Fibroblast of lung (primary cell): ENCODE measurements at places on chromosomes 6 and 20. TPM values are rescaled to one million over a fixed set of nuclear protein-coding genes. Genes with fewer than 3 reads are reported as not detected.

DNA sequence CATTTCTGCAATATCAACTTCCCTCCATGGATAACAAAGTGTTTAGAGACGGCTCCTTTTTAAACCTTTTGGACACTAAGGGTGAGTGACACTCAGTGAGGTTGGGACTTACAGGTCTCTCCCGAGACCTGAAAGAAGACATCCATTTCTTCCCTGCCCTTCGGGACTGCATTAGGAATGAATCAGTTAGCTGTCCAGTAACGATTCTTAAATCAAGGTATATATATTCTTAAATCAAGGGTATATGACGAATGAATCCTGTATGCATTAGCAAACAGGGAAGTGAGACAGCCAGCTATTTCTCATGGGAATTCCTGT, 52.9 kb downstream of the EDN1 start:
- H3K4me1 ChIP-seq, result no peaks in the 10 kb centered on the region
- H3K27ac ChIP-seq, result no peak overlapping the region
- no peaks in the 10 kb centered on the region for H3K27me3 ChIP-seq
- no peak for DNase-seq
- H3K36me3 ChIP-seq, result no peaks in the 10 kb centered on the region

ZNF217 gene
- total RNA-seq, result 13.4 and 22.0 TPM in 2 replicates

BPIFB4 gene
- total RNA-seq, result not detected in 2 replicates

EEF1A2 gene
- total RNA-seq, result 1.7 and 2.6 TPM in 2 replicates

CENPQ gene
- 4.6 and 5.3 TPM in 2 replicates for total RNA-seq

MEP1A gene
- not detected in 2 replicates for total RNA-seq

SH3BGRL2 gene
- total RNA-seq, result 3.3 and 4.3 TPM in 2 replicates

DNA sequence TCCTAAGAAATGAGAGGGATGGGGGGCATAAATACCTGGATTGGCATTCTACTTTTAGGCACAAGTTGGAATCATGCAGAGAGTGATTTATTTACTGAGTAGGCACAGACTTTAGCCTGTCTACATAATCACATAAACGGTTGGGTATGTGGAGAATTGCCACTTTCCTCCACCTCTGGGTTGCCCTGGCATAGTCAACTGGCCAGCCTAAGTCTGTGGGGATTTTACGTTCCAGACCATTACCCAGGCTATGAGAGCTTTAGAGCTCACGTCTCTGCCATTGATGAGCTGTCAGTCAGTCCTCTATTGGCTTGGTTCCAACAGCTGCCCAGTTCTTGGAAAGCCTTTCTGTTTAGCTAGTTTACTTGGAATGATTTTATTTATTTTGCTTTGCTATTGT, 5.0 kb upstream of the BHLHE23 start:
- H3K27ac ChIP-seq, result no peak overlapping the region
- no peaks in the 10 kb centered on the region for H3K36me3 ChIP-seq
- peaks cover 60% of the 10 kb centered on the region for H3K27me3 ChIP-seq
- no peak for DNase-seq

TBX18 gene
- 0.33 and 0.77 TPM in 2 replicates for total RNA-seq

COL20A1 gene
- total RNA-seq, result not detected in 2 replicates

DNA sequence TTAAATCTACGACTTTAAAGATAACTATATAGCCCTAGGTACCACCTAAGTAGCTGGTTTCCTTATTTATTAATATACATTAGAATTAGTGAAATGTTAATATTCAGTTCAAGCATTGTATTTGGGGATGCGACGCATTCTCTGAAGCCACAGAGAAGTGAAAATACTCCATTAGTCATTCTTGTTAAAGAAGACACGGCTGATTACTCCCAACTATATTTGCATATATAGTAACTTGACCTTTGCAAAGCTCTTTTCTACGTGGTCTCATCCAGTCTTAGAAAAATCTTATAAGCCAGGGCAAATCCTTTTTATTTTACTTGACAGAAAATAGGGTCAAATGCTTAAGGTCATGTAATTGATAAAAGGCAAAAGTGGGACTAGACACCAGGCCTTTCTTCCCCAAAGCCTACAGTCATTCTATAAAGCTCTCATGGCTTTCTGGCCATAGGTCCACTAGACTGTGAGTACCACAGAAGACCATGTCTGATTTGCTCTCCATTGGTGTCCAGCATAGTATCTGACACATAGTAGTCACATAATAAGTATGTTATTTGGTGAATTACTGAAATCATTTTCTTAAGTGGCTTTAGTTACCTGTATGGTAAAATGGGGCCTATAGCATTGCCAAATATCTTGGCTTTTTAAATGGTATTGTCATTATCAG, 11.3 kb downstream of the ZHX3 start:
- no peak overlapping the region for H3K27ac ChIP-seq
- H3K36me3 ChIP-seq, result peaks cover 2% of the 10 kb centered on the region
- H3K4me1 ChIP-seq, result peaks cover 22% of the 10 kb centered on the region

DNA sequence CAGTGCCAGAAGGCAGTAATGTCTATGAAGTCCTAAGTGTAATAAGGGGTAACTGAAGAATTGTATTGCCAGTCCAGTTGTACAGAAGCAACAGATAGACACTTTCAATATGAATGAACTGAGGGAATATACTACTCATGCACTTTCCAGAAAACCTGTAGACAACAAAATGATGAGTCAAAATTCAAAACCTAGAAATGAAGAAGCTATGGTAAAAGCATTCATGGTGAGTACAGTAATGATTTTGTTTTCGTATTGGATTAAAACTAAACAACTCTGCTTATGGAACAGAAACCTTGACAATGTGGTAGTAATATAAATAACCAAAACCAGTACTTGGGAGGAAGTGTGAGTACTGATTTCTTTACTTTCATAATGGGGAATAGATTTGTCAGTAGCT, 35.0 kb downstream of the ARMC2 start:
- H3K36me3 ChIP-seq, result no peaks in the 10 kb centered on the region
- DNase-seq, result no peak
- no peaks in the 10 kb centered on the region for H3K4me1 ChIP-seq
- H3K27me3 ChIP-seq, result no peaks in the 10 kb centered on the region
- H3K27ac ChIP-seq, result no peak overlapping the region
- no peak overlapping the region for H3K4me3 ChIP-seq

DNA sequence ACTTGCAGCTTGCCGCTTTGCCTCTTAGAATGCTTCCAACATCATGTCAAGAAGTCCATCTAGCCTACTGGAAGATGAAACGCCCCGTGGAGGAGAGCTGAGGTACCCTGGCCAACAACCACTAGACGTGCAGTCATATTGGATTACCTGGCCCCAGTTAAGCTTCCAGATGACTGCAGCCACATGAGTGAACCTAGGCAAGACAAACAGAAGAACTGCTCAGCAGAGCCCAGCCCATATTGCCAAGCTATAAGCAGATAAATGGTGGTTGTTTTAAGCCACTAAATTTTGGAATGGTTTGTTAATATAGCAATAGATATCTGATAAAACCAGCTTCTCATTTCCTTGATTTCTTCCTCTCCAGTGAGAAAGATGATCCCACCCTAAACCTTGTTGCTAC, 4.7 kb upstream of the DLK2 start:
- H3K27ac ChIP-seq, result no peak overlapping the region
- H3K4me1 ChIP-seq, result no peaks in the 10 kb centered on the region
- H3K27me3 ChIP-seq, result peaks cover 5% of the 10 kb centered on the region

- no peak overlapping the region for H3K4me3 ChIP-seq
- no peaks in the 10 kb centered on the region for H3K27me3 ChIP-seq
- no peaks in the 10 kb centered on the region for H3K4me1 ChIP-seq
- H3K36me3 ChIP-seq, result no peaks in the 10 kb centered on the region
- DNase-seq, result no peak
- H3K27ac ChIP-seq, result no peak overlapping the region
Measured at GRCh38 chr6:36550473-36551000, 3.3 kb upstream of the STK38 start.

GRCh38 chr6:12637960-12638641, 78.5 kb upstream of the PHACTR1 start:
- no peaks in the 10 kb centered on the region for H3K27me3 ChIP-seq
- no peaks in the 10 kb centered on the region for H3K4me1 ChIP-seq
- H3K27ac ChIP-seq, result no peak overlapping the region
- DNase-seq, result peak; percentile 18

HLA-F gene
- 4.6 and 5.4 TPM in 2 replicates for total RNA-seq

DNA sequence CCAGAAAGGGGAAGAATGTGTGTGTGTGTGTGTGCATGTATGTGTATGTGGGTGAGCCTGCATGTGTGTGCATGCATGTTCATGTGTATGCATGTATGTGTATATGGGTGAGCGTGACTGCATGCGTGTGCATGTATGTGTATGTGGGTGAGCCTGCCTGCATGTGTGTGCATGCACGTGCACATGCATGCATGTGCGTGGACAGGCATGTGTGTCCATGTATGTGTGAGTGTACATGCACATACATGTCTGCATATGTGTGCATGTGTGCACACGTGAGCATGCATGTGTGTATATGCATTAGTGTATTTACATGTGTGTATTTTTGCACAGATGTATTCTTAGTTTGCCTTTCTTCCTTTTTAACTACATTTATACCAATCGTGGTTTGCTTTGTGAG, 601.5 kb downstream of the QKI start:
- no peak overlapping the region for H3K27ac ChIP-seq
- H3K36me3 ChIP-seq, result no peaks in the 10 kb centered on the region
- no peak for DNase-seq
- H3K4me1 ChIP-seq, result no peaks in the 10 kb centered on the region
- H3K27me3 ChIP-seq, result no peaks in the 10 kb centered on the region

MICA gene
- total RNA-seq, result 28.5 and 85.2 TPM in 2 replicates

DNA sequence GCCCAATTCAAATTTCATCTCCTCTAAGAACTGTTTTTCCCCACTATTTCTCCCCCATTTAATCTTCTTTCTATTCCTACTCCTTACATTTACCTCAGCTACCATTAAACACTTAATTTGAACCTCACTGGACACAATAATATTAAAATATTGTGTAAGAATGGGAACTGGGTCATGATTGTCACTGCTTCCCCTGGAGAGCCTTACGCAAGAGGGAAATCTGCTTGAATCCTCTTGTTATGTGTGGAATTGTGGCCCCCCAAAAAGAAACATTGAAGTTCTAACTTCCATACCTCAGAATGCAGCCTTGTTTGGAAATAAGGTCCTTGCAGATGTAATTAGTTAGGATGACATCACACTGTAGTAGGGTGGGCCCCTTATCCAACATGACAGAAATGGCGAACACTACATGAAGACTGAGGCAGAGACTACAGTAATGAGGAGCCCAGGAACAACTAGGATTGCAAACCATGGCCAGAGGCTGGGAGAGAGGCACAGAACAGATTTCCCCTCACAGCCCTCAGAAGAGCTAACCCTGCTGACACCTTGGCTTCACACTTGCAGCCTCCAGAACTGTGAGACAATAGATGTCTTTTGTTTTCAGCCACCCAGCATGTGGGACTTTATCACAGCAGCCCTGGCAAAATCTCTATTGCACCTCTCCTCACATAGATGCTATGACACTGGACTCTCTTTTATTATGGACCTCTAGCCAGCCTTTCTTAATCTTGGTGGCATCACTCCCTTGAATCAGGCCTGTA, 29.9 kb downstream of the HIVEP2 start:
- no peaks in the 10 kb centered on the region for H3K4me1 ChIP-seq
- no peak overlapping the region for H3K27ac ChIP-seq
- no peaks in the 10 kb centered on the region for H3K27me3 ChIP-seq
- DNase-seq, result no peak

SOBP gene
- total RNA-seq, result 5.6 and 6.3 TPM in 2 replicates

HLA-DOB gene
- total RNA-seq, result under 0.01 and 0.26 TPM in 2 replicates

GRCh38 chr6:20610636-20611370, 76.5 kb downstream of the CDKAL1 start:
- DNase-seq, result peak; percentile 51
- H3K27ac ChIP-seq, result no peak overlapping the region
- no peak overlapping the region for H3K4me3 ChIP-seq
